ENCODE measurements at places on chromosomes 5 and 9. TPM values are rescaled to one million over a fixed set of nuclear protein-coding genes. Genes with fewer than 3 reads are reported as not detected.

DNA sequence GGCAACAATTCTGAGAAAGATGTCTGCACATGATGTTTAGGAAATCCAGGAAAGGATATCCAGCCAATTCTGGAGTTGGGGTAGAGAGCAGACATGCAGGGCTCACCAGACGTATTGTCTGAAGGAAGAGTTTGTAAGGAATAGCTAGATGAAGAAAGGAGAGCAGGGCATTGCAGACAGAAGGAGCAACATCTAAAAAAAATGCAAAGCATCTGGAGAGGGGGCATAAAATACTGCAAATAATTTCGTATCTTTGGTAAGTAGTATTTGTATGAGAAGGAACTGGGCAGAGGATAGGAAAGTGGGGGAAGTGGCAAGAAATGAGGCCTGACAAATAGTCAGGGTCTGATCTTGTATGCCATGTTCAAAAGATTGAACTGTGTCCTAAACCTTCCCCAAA lies 74.8 kb downstream of the MACIR start:
- no peaks in the 10 kb centered on the region for H3K36me3 ChIP-seq
- no peaks in the 10 kb centered on the region for H3K4me1 ChIP-seq
- DNase-seq = no peak
- no peak overlapping the region for H3K27ac ChIP-seq
- H3K27me3 ChIP-seq = no peaks in the 10 kb centered on the region

DNA sequence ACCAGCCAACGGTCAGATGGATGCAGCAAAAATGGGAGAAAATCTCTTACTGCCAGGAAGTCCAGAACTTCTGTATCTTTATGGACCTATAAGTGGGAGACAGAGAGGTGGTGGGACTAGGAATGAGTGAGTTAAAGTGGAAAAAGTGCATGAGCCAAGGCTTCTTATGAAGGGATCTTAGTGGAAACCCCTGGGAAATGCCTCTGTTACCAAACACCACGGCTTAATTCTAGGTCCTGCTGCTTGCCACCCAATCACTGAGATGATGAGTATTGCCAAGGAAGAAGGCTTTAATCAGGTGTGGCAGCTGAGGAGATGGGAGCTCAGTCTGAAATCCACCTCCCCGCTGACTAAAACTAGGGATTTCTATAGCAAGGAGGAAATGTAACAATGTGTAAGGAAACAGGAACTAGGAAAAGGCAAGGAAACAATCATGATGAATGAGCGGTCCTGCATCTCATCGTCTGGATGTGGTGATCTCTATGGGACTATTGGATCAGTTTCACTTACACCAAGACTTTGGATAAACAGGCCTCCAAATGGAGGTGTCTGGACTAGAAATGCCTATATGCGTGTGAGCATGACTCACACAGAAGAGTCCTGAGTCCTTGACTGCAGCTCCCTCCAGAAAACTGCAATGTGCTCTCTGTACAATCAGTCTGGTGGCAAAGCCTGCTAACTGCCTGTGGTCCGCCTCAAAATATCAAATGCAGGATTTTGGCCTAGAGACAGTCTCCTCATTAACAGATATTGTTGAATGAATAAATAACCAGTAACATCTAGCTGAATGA lies 98.2 kb upstream of the PRR16 start:
- no peaks in the 10 kb centered on the region for H3K36me3 ChIP-seq
- H3K4me1 ChIP-seq = no peaks in the 10 kb centered on the region
- no peaks in the 10 kb centered on the region for H3K27me3 ChIP-seq

DNA sequence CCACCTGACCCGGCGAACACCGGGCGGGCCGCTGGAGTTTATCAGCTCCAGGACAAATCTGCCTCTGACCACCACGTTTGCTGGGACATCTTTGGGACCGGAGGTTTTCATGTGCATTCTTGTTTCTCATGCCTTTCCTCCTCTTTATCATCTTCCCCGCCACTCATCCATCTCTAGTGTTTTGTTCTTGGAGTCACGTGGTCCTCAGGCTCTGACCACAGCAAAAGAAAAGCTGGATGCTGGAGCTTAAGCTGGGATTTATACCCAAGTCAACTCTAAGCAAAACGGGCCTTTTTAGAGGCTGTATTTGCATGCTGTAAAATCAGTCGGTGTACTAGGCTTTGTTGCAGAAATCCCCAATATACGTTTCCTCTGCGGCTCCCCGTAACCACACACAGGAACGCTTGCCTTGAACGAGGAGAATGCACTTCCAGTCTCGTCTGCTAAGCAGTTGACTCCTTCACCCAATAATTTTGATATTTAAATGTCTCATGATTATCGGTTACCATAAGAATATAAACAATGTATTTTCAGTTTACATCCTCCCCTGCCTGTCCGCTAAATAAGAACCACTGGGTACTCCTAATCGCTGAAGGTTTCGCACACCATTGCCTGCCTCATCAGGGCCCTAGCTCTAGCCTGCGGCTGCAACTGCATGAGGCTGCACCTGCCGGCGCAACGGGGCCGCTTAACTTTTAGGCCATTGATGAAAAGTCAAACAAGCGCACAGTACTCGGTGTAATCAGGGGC lies 560 bp upstream of the NDUFS6 start:
- DNase-seq = no peak
- H3K27me3 ChIP-seq = no peaks in the 10 kb centered on the region

DNA sequence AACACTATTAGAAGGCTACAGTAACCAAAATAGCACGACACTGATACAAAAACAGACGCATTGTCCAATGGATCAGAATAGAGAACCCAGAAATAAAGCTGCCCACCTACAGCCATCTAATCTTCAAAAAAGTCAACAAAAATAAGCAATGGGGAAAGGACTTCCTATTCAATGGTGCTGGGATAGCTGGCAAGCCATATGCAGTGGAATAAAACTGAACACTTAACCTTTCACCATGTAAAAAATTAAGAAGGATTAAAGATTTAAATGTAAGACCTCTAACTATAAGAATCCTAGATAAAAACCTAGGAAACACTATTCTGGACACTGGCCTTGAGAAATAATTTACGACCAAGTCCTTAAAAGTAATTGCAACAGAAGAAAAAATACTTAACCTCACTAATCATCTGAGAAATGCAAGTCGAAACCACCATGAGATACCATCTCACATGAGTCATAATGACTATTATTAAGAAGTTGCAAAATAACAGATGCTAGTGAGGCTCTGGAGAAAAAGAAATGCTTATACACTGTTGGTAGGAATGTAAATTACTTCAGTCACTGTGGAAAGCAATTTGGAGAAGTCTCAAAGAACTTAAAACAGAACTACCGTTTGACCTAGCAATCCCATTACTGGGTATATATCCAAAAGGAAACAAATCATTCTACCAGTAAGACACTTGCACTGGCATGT lies 203.3 kb upstream of the CDH9 start:
- H3K4me1 ChIP-seq = no peaks in the 10 kb centered on the region
- H3K4me3 ChIP-seq = no peak overlapping the region
- no peak overlapping the region for H3K27ac ChIP-seq
- H3K36me3 ChIP-seq = no peaks in the 10 kb centered on the region

DNA sequence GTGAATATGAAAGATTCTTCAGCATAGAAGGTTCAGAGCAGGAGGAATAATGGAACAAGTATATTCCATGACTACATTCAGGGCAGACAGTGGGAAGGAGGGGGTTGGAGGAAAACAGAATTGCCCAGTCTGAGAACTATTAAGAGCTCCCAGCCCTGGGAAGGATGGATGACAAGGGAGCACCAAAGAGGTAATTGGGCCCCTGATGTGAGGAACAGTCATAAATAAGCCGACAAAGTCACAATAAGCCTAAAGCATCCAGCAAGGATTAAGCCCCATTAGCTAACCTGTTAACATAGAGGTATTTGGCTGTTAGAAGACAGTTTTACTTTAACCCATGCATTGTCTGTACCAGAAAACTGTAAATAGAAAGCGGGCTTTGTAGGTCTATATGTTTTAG lies 348.7 kb upstream of the SEMA6A start:
- no peaks in the 10 kb centered on the region for H3K4me1 ChIP-seq
- no peaks in the 10 kb centered on the region for H3K36me3 ChIP-seq
- H3K27ac ChIP-seq = no peak overlapping the region
- H3K27me3 ChIP-seq = no peaks in the 10 kb centered on the region
- DNase-seq = no peak
- no peak overlapping the region for H3K4me3 ChIP-seq

The TAS2R1 gene
- not detected for total RNA-seq

Measured in prostate gland (tissue), 2 donors.